ENCODE measurements at places on chromosomes 6 and 20. TPM values are rescaled to one million over a fixed set of nuclear protein-coding genes. Genes with fewer than 3 reads are reported as not detected.

EMILIN3 gene
- total RNA-seq, result not detected

FERMT1 gene
- 41.8 TPM for total RNA-seq

REM1 gene
- total RNA-seq, result not detected

SYNJ2 gene
- 1.2 TPM for total RNA-seq

CCN6 gene
- total RNA-seq, result not detected

SCGN gene
- total RNA-seq, result not detected

CST1 gene
- not detected for total RNA-seq

RIN2 gene
- 56.7 TPM for total RNA-seq

APOM gene
- total RNA-seq, result 0.98 TPM

C6orf15 gene
- 1.2 TPM for total RNA-seq

CUTA gene
- total RNA-seq, result 111 TPM

CEP85L gene
- total RNA-seq, result 6.3 TPM

TTPAL gene
- 23.9 TPM for total RNA-seq

FAM50B gene
- 7.1 TPM for total RNA-seq

TDRD6 gene
- total RNA-seq, result under 0.01 TPM

CFAP61 gene
- 0.79 TPM for total RNA-seq

GSTA2 gene
- not detected for total RNA-seq

EIF2S2 gene
- total RNA-seq, result 49.9 TPM

RNF182 gene
- not detected for total RNA-seq

SLC16A10 gene
- not detected for total RNA-seq

CNBD2 gene
- total RNA-seq, result 3.5 TPM

PCMTD2 gene
- 29.2 TPM for total RNA-seq

PSORS1C1 gene
- 41.2 TPM for total RNA-seq

OOEP gene
- total RNA-seq, result not detected

QKI gene
- total RNA-seq, result 127 TPM

HLA-DOA gene
- total RNA-seq, result not detected

AKIRIN2 gene
- total RNA-seq, result 15.6 TPM

KIAA0408 gene
- total RNA-seq, result not detected

NCOA6 gene
- total RNA-seq, result 9.4 TPM

PAQR8 gene
- total RNA-seq, result 8.6 TPM

SRXN1 gene
- total RNA-seq, result 13.7 TPM

CST7 gene
- not detected for total RNA-seq

Data from placental epithelial cell (primary cell).